ENCODE measurements at places on chromosomes 7 and 10.

GRCh38 chr7:11208883-11209465, 235.3 kb downstream of the PHF14 start:
- no peak for DNase-seq

- no peak for DNase-seq
Measured at GRCh38 chr10:30166929-30167328, 107.5 kb upstream of the JCAD start.

GRCh38 chr7:151243408-151244195, 4.9 kb downstream of the SMARCD3 start:
- DNase-seq, result peak; percentile 31

GRCh38 chr7:157010588-157011332, at the start of gene MNX1:
Gene MNX1, minus strand, starts transcription at chr7:157010663. Its CDS starts 313 bp downstream, at chr7:157010350.
- DNase-seq, result peak; percentile 11

DNA sequence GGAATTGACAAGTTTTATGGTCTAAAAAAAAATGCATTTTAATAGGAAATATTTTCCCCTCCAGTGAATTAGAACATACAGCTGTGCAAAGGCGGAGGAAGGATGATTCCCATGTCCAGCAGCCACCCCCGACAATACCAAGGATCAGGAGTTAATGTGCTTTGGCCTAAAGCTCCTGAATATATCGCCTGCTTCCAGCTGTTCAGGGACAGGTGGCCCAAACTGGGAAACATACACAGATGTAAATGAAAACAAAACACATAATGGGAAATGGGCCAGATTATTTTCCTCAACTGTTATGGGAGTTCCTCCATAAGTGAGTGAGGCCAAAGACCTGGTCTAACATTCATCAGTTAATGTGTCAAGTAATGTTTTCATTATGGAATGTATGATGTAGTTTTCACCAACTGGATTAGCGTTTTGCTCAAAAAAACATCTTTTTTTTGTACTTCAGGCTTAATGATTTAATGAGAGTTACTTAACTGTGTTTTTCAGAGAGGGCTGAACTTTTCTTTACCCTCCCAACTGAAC, 55.1 kb upstream of the LAMB1 start:
- DNase-seq, result no peak

DNA sequence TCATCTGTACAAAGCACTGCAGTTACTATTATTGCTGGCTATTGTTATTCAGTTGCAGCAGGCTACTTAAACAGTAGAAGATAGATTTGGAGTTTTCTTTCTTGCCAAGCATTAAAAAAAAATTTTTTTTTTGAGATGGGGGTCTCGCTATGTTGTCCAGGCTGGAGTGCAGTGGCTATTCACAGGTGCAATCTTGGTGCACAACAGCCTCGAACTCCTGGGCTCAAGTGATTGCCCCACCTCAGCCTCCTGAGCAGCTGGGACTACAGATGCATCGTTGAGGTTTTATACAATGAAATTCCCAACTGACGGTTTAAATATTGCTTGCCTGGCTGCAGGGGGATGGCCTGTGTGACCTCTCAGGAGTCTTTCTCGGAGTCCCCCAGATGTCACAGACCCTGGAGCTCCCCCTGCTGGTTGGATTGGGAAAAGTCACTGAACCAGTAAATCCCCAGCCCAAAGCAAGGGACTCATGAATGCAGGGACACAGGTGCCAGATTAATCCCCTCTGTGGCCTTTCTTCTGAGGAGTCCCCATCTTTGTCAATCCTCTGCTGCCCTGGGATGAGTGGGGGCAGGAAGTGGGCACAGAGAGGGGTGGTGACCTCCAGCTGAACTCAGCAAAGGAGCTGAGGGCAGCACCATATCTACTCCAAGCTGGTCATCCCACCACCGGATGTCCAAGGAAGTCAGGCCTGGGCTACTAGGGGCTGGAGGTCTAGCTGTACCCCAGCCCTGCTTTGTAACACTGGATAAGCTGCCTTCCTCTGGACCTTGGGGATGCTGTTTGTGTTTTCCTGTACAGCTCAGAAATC, 149.6 kb downstream of the C10orf105 start:
- peak; percentile 73 for DNase-seq

GRCh38 chr10:133231946-133232574, 2.0 kb downstream of the UTF1 start:
- no peak for DNase-seq

- no peak for DNase-seq
Measured at GRCh38 chr7:48959676-48960075, 35.3 kb downstream of the CDC14C start.

- peak; percentile 48 for DNase-seq
Measured at GRCh38 chr10:114544045-114544659, 113.9 kb downstream of the ABLIM1 start.

- DNase-seq, result no peak
Measured at GRCh38 chr10:63965846-63966245, 444.6 kb downstream of the REEP3 start.

GRCh38 chr7:469563-469961, 50.1 kb downstream of the PDGFA start:
- no peak for DNase-seq

DNA sequence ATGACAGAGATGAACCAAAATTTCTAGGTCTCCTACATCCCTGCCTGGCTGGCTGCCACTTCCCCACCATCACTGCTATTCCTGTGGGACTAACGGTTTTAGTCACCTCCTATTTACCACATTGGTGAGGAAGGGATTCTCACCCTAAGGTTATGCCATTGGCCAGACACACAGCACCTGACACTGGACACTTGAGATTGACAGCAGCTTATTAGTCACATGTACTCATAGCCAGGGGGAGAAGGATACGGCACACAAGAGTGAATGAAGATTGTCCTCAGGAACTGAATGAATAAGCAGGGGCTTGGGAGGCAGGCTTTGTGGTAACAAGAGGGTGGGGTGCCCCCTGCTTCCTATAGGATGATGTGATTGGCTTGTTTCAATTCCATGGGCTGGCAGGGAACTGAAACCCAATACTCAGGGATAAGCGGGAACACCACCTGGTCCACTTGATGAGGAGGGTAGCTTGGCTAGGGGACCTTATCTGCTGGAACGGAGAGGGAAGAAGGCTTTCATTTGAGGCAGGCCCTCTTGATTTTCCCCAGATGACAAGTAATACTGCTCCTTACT, 99.0 kb downstream of the SPAG6 start:
- DNase-seq, result no peak

DNA sequence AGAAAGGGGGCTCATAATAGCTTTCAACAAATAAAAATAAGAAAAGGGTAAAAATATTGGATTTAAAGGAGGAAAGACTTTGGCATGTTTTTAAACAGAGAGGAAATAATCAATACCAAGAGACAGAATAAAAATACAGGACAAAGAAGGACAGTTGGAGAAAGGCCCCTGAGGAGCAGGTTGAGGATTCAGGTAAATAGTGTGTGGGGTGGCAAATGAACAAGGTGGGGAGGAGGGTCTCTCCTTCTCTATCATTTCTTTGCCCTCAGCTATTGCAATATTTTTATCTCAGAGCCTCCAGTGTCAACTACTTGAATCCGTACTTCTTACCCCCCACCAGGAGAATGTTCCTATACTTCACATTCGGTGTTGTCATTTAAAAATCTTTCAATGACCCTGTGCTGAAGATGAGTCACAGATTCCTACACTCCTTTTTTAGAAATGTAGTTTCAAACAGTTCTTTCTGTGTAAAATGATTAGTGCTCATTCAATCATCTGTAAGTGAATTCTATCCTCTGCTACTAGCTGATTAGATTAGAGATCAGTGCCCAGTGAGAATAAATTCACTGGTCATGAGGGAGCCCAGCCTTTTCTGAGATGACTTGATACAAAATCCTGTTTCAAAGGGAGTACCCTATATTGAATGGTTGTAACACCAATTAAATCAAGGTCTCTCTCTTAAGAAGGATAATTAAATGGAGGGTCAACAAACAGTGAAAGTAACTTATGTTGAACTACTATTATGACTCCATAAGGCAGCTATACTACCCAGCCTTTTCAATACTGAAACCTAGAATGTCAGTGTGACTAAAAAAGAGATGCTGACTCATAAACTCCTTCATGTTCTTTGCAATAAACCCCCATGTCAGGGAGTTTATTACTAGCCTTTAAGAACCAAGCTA, 50.4 kb upstream of the WNT16 start:
- no peak for DNase-seq

DNA sequence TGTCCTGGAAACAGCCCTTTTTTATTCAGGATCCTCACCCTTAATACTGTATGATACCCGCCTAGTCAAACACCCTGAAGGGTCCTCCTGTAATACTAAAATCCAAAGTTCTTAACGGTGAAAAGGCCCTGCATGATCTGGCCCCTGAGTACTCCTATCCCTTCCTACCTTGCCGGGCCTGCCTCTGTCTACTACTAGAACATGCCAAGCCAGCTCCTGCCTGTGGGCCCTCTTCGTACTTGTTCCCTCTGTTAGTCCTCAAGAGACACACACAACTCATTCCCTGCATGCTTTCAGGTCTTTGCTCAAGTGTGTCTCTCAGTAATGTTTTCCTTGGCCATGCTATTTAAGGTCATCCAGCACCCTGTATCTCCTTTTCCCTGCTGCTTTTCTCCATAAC, 5.0 kb upstream of the WAPL start:
- no peak for DNase-seq

DNA sequence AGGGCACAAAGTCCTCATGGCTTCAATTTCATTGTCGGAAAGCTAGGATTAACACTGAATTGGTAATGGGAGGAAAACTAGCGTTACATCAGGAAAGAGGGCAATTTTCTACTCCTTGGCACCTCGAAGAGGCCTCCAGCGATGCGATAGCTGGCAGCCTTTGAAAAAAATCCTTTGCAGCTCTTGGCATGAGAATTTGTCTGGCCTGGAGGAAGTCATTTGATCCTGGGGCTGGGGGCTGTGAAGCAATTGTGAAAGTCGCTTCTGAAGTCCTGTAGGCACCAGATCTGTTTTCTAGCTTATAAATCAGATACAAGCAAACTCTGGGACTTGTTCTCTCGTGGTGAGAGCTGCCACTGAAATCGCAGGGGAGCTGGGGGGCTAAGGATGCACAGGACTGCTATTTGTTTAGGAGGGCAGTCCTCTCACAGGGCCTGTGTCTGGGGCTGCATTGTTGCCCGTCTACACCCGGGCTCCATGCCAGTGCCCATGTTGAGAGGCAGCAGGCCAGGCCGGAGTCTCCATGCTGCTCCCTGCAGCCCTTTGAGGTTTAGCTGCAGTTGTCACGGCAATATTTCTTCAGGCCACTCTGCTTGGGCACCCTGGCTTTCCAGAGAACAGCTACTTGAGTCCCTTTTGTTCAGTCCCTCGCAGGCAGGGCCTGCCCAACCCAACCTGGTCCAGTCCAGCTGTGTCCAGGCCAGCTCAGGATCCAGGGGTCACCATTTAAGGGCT, 206.8 kb upstream of the LYZL1 start:
- DNase-seq, result no peak

- DNase-seq, result no peak
Measured at GRCh38 chr7:24936121-24936824, 43.7 kb downstream of the OSBPL3 start.

GRCh38 chr7:122887198-122887597, 938 bp upstream of the CADPS2 start:
- DNase-seq, result no peak

DNA sequence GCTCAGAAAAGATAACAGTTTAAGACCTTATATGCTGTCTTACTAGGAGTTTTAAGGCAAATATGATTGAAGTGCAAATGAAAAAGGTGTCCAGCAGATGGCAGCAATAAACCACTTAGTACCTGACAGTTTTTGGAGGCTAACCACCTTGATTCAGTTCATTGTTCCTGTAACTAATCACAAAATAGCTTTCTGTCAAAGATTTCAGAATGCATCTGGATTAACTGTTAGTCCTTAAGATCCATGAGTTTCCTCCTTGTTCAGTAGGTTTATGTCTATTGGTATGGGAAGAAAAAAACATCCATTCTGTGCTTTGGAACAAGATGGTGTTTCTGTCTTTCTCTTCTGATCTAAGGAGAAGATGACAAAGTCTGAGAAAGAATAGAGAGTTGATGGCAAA, 46.6 kb downstream of the CCSER2 start:
- DNase-seq, result peak; percentile 31

- no peak for DNase-seq
Measured at GRCh38 chr7:8627325-8627724, 193.9 kb downstream of the NXPH1 start.

- DNase-seq, result no peak
Measured at GRCh38 chr7:14937581-14937980, 35.0 kb upstream of the DGKB start.

- DNase-seq, result no peak
Measured at GRCh38 chr10:64635906-64636305, 1114.7 kb downstream of the REEP3 start.

DNA sequence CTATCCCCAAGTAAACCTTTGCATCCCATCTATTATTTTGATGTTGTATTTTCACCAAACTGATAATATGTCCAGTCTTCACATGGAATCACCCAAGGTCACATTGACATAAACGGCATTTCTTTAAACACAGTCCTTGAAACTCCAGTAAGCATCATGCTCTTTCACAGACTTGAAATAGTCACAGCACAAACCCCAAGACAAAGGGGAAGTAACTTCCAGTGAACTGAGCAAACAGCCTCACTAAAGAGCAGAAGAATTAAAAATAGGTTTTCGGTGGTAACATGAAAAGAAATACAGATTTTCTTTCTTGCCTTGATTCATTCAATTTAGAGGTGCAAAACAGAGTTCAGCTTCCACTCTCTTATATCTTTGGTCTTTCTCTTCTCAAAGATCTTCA, 253.7 kb downstream of the SFMBT2 start:
- no peak for DNase-seq

DNA sequence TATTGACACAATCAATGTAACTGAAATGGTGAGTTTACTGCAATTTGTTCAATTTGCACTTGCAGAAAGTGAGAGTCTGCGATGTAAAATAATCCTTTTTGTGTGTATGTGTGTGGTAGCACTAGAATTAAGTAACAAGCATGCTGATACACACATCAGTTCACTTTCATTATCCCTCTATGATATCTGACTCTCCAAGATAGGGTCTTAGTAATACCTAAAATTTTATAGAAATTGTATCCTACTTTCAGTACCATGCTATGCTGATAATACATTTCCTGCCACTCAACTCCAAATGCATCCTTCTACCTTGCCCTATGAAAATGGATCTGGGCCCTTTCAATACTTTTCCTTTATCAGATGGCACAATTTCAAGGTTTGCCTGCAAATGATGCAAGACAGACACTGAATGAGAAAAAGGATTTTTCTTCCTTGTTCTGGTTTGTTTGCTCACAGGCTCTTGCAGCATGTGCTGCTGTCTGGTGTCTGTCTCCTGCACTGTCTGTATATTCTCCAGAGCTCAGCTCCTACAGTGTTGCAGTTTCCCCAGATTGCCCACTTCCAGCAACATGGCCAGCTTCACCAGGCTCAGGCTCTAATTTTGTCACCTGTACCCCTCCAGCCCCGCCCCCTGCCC, 297.9 kb upstream of the HGF start:
- DNase-seq, result no peak

DNA sequence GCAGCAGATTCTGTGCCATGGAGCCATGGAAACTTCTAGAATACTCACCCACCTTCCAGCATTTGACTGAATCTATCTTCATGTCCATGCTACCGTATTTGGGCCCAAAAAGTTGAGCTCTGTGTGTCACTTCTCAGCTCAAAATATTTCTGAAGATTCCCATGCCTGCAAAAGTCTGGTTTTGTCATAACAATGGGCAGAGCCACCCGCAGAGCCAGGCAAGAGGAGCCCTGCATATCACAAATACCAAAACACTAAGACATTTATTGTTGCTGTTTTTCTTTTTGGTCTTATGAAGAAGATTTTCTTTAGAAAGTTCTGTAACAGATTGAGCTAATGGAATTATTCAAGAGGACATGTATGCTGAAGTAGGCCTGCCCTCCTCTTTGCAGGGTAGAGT, 68.1 kb downstream of the PRTFDC1 start:
- DNase-seq, result no peak

- DNase-seq, result no peak
Measured at GRCh38 chr7:14834456-14834855, 68.1 kb downstream of the DGKB start.

GRCh38 chr7:49522111-49522510, 251.3 kb upstream of the VWC2 start:
- DNase-seq, result no peak
